RPMI7951 (cell line): ENCODE measurements at places on chromosomes 13 and 19.

GRCh38 chr13:80161219-80161618 is 179.7 kb downstream of the SPRY2 start:
- no peak for DNase-seq

DNA sequence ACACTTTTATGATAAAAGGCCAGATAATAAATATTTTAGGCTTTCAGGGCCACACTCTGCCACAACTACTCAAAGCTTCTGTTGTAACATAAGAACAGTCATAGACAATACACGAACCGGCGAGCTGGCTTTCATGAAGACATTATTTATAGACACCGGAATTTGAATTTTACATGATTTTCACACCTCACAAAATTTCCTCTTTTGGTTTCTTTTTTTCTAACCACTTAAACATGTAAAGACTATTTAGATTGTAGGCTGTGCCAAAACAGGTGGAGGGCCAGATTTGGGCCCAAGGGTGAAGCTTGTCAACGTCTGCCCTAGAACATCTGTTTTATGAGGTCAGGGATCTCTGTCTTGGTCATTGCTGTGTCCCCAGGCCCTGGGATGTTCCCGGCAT is 29.7 kb upstream of the FXYD3 start:
- no peak for DNase-seq

GRCh38 chr19:47481460-47482052 is 2.5 kb downstream of the KPTN start:
- no peak for DNase-seq

DNA sequence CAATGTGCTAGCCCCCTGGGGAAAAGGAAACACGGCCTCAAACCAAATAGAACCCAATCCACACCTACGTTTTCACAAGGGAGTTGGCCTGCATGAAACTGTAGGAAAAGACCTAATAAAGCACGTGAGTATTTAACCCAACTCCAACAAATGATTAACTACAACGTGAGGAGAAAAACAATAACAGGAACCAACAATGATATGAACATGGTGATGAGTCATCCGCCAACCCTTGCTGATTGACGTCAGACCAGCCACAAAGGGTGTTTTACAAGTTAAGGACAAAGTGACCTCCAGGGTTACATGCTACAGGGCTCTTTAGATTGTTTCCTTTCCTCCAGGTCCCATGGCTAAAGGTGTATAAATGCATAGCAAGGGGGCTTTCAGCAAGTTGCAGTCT is 460.5 kb downstream of the COG6 start:
- DNase-seq = peak; percentile 80

DNA sequence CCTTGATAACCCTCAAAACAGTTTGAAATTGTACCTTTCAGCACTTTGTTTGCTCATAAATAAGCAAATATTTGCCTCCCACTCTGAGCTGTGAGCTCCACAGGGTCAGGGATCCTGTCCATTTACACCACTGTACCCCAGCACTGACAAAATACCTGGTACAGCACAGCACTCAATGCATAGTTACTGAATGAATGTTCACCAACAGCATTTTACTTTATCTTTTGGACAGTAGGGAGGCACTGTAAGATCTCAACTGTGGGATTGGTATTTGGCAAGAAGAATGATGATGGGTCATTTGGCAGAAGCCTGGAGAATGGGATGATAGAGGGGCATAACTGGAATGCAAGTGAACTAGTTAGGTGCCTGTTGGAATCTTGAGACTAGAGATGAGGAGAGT is 127.2 kb upstream of the ARGLU1 start:
- no peak for DNase-seq

DNA sequence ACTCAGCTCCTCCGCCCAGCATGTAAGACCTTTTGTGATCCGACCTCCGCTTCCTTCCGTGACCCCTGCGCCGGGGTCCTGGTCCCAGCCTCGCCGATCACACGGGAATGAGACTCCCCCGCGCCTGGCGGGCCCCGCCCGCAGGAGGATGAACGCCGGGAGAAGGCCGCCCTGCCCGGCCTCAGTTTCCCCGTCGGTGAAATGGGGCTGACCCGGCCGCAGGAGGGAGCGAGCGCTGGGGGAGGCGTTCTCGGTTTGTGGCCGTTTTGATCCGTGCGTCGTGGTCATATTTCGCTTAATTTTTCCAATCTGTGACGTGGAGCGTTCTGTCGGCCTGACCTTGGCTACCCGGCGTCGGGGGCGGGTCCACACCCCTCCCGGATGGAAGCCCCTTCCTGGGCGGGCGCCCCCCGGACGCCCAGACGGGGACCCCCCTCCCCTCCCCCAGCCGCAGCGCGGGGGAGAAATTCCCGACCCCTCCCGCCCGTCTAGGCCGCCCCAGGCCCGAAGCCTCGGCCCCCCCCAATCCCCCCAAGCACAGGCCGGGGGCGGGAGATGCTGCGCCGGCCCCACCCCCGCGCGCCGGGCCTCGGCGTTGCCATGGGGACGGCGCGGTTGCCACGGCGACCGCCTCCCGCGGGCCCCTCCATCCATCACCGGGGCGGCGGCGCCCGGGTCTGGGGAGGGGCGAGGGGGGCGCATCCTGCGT is 11.1 kb downstream of the PALM start:
- no peak for DNase-seq

GRCh38 chr19:51219307-51219706 is 5.6 kb upstream of the CD33 start:
- no peak for DNase-seq

DNA sequence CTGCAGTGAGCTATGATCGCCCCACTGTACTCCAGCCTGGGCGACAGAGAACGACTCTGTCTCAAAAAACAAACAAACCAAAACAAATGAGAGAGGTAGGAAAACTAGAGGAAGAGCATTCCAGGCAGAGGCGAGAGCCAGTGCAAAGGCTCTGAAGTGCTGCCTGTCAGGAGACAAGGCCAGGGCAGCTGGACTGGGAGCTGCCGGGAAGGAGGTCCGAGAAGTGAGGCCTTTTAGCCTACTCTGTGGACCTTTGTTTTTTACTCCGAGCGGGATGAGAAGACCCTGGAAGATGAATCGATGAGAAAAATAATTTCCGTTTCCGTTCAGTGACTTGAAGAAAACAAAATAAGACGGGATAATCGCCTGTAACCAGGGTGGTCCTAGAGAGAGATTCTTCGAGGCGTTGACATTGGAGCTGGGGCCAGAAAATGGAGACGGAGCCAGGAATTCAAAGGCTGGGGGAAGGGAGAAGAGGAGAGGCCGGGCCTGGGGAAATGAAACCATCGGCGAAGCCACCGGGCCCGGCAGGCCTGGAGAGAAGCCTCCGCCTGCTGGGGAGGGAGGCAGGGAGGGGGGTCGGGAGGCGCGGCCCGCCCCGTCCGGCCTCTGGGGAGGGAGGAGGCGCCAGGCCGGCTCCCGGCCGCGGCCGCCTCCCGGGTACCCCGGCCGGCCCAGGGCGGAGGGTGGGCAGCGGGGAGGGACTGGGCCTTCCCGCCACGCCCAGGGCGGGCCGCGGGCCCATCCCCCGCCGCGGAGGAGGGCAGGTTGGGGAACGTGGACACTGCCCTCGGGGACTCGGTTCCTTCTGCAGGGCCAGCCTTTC is 7.8 kb upstream of the SERTAD1 start:
- DNase-seq = peak; percentile 96

DNA sequence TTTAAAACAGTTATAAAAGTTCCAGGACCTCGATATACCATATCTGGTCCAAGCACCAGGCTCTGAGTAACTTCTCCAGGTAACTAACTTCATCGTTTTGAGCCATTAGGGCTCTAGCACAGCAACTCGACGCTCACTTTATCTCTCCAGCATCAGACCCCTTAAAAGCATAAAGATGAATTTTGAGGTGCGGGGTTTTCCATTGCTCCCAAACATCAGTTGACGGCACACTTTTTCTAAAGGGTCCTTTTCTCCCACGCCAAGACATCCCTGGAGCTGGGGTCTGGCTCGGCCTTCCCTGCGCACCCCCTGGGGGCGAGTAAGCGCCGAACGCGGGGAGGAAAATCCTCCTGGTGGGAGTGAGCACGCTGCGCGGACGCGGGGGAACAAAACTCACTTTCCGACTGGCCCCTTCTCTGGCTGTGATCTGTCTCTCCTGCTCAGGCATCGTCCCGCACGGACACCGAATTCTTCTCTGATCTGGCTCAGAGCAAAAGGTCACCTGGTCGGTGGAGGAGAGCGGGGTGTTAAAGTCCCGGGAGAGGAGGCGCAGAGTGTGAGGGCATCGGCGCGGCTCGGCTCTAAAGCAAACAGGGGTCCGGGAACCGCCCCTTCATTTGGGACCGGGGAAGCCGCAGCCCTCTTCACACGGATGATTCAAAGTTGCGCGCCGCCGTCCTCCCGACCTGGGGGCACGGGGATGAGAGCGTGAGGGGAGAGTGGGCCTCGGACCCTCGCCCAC is at the start of gene ATP7B:
ATP7B (minus strand) TSS at position 561 of the 742 bp plus-strand sequence; CDS start at position 448, 113 bp downstream.
- DNase-seq = peak; percentile 8

- peak; percentile 98 for DNase-seq
Measured at GRCh38 chr19:1028062-1028926, 1.9 kb downstream of the CNN2 start.

GRCh38 chr13:20801707-20802106 is 27.9 kb upstream of the EEF1AKMT1 start:
- no peak for DNase-seq

DNA sequence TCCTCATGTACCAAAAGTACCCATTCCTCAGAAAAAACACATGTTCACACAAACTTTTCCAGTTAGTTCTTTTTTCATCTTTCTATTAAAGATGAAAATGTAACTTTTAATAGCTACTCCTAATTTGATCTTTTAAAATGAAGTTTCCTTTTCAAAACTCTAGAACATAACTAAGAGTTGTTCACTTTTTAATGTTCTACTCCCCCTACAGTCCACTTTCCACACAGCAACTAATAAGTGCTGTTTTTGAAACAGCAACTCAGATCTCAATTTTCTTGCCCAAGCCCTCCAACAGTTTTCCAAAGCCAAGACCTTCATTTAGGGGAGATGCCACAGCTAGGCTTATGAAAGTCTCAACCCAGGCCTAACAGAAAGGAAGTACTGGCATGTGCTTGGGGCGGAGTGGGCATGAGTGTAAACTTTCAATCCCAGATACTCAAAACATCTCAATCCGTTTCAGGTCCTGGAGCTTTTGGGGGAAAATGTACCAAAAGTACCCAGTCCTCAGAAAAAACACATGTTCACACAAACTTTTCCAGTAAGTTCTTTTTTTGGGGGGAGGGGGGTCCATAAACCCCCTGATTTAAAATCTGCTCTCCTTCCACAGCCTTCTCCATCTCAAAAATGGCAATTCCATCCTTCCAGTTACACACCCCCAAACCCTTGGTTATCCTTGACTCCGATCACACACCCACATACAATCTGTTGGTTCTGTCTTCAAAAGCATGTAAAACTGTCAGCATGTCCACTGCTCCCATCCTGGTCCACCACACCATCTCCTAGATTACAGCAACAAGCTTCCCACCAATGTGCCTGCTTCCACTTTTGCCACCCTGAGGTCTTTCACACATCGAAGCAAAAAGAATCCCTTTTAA is 2.0 kb downstream of the FBL start:
- DNase-seq = peak; percentile 59

DNA sequence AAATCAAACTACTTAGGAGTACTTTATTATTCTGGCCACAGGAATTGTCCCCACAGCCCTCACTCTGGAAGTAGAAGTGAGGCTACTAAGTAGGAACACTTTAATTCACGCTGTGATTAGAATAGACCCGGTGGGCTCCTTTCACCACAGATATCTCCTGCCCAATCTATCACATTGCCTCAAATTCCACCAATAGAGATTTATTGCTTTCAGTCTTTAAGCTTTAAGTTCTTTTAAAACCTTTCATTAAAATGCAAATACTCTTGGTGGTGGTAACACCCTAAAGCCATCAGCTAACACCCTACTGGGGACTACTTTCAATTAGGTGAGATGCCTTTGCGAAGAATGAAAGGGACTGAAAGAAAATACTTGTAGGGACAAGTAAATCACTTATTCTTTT is 181.9 kb downstream of the DACH1 start:
- DNase-seq = no peak
